Left renal cortex interstitium (tissue), 4 donors: ENCODE measurements at places on chromosomes 2 and 18. TPM values are rescaled to one million over a fixed set of nuclear protein-coding genes. Genes with fewer than 3 reads are reported as not detected.

DNPEP gene
- 73.8 TPM for polyA plus RNA-seq

SCYGR4 gene
- polyA plus RNA-seq = not detected

ALPG gene
- polyA plus RNA-seq = 0.05 TPM

GRCh38 chr2:121179467-121179866 lies 105.5 kb downstream of the TFCP2L1 start:
- DNase-seq = no peak

- DNase-seq = no peak
Observed at GRCh38 chr2:222572751-222573174, 83.1 kb downstream of the FARSB start.

- no peak for DNase-seq
Observed at GRCh38 chr18:28767201-28767600, 590.3 kb upstream of the CDH2 start.

GRCh38 chr2:23323198-23323916 lies 61.6 kb upstream of the KLHL29 start:
- no peak for DNase-seq

DNA sequence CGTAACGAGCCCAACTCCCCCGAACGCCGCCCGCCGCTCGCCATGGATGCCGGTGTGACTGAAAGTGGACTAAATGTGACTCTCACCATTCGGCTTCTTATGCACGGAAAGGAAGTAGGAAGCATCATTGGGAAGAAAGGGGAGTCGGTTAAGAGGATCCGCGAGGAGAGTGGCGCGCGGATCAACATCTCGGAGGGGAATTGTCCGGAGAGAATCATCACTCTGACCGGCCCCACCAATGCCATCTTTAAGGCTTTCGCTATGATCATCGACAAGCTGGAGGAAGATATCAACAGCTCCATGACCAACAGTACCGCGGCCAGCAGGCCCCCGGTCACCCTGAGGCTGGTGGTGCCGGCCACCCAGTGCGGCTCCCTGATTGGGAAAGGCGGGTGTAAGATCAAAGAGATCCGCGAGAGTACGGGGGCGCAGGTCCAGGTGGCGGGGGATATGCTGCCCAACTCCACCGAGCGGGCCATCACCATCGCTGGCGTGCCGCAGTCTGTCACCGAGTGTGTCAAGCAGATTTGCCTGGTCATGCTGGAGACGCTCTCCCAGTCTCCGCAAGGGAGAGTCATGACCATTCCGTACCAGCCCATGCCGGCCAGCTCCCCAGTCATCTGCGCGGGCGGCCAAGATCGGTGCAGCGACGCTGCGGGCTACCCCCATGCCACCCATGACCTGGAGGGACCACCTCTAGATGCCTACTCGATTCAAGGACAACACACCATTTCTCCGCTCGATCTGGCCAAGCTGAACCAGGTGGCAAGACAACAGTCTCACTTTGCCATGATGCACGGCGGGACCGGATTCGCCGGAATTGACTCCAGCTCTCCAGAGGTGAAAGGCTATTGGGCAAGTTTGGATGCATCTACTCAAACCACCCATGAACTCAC lies 673 bp downstream of the PCBP1 start:
- DNase-seq = no peak

DNA sequence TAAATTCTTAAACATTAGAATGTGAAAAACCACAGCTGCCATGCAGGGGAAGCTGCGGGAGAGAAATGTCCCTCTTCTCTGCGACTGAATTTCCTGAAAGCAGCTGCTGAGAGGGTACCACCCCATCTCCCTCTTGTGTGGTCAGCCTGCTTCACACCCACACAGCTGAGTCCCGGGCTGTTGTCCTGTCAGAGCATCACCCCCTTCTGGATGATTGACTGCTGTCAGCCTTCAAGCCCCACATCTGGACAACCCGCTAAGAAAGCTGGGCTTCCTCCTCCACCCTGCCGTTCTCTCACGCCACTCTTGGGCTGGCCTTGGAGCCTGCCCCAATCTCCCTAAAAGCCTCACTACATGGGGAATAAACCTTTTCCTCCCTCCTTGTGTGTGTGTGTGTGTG lies 26.0 kb downstream of the SH3YL1 start:
- DNase-seq = no peak

DNA sequence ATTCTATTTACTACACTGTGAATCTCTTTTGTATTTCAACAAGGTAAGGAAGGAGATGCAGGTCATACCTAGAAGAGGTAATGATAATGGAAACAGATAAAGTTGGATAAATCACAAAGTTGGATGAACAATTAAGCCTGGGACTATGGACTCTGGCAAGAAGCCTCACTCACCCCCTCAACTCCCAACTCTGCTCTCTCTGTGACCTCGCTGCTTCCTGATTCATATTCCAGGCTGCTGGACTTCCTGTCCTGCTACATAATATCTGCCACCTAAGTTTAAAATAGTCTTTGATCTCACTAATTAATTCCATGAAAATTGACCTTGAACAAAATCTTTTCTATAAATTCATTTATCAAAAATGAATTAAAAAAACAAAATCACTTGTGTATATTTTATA lies 215.3 kb downstream of the CALCRL start:
- no peak for DNase-seq
